ENCODE measurements at places on chromosomes 16 and 17.

- DNase-seq, result no peak
Measured at GRCh38 chr16:82040296-82040695, 5.2 kb downstream of the HSD17B2 start.

- DNase-seq, result no peak
Measured at GRCh38 chr16:4505356-4506147, 29.4 kb downstream of the HMOX2 start.

DNA sequence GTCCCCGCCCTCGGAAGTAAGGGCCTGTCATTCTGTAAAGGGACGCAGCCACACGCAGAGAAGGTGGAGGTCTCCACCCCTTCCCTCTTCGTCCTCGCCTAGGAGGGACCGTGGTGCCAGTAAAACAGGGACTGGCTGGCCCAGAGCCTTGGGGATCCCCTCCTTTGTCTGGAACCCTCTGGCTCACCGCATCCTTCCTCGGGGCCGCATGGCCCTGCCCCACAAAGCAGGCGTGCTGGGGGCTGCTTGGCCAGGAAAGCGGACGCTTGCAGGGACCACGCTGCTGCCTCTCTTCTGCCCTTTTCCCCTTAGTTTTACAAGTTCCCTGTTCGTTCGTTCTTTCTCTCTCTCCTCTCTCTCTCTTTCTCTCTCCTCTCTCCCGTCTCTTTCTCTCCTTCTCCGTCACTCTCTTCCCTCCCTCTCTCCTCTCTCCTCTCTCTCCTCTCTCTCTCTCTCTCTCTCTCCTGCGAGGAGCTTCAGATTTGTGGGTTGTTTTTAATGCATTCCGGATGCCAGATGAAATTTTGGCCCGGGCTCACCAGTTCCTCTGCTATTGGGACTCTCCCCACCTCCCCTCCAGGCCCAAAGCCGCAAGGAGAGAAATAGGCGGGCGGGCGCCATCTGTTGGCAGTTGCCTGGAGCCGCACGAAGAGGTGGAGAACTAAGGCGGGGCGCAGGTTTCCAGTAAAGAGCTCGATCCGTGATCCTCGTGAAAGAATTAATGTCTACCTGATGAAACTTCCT lies 35.1 kb upstream of the CDRT4 start:
- peak; percentile 96 for DNase-seq

DNA sequence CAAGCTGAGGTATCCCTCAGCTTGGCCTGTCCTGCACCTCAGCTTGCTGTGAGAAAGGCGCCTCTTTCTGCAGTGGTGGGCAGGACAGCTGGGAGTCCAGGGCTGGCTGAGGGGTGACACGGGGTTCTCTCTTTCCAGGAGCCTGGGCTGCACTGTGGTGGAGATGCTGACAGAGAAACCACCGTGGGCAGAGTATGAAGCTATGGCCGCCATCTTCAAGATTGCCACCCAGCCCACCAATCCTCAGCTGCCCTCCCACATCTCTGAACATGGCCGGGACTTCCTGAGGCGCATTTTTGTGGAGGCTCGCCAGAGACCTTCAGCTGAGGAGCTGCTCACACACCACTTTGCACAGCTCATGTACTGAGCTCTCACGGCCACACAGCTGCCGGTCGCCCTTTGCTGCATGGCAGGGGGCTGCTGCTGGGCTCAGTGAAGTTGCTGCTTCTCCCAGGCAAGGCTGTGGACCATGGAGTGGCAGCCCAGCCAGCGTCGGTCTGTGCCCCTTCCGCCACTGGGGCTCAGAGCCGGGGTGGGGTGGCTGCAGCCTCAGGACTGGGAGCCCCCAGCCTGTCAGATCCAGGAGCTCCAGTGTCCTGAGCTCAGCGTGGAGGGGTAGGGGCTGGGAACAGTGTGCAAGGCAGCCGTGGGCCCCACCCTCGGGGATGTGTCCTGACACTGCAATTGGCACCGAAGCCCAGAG lies 6.4 kb downstream of the LIMD2 start:
- DNase-seq, result no peak

DNA sequence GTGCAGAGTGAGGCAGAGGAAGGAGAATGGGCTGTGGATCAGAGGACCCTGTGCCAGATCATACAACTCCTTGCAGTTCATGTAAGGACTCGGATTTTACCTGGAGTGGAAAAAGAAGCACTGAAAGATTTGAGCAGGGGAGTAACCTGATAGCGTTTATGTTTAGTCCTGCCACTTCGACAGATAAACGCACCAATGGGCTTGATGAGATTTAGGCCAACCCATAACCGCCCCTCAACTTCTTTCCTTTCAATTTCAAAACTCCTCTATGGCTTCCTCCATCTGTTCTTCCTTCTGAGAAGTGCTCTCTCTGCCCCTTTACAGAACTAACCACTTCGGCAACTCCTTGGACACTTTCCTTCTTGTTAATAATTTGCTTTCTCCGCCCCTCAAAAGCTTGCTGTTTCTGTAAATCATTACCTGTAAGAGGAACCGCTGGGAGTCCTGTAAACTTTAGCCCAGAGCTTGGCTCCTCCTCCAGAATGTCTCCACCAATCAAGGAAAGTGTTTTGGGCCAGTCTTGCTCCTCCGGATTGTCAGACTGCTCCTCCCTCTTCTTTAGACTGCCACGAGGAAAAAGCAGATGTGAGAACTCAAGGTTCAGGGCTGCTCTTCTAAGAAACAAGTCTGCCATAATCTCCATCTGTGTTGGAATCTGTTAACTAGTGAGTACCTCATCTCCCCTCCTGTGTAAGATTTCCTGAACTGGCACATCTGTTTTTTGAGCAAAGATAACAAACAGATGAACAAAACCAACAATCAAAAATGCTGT lies at the start of gene ACSM3:
Gene ACSM3 (plus strand): TSS at position 554 of the 772 bp plus-strand sequence. CDS start 6,021 bp downstream, outside the sequence.
- DNase-seq, result no peak

GRCh38 chr17:33927732-33928133 lies 327.4 kb upstream of the CCL2 start:
- no peak for DNase-seq

GRCh38 chr17:29977836-29978235 lies 36.4 kb downstream of the EFCAB5 start:
- no peak for DNase-seq

- peak; percentile 16 for DNase-seq
Measured at GRCh38 chr17:17510456-17511292, 14.5 kb upstream of the RASD1 start.

DNA sequence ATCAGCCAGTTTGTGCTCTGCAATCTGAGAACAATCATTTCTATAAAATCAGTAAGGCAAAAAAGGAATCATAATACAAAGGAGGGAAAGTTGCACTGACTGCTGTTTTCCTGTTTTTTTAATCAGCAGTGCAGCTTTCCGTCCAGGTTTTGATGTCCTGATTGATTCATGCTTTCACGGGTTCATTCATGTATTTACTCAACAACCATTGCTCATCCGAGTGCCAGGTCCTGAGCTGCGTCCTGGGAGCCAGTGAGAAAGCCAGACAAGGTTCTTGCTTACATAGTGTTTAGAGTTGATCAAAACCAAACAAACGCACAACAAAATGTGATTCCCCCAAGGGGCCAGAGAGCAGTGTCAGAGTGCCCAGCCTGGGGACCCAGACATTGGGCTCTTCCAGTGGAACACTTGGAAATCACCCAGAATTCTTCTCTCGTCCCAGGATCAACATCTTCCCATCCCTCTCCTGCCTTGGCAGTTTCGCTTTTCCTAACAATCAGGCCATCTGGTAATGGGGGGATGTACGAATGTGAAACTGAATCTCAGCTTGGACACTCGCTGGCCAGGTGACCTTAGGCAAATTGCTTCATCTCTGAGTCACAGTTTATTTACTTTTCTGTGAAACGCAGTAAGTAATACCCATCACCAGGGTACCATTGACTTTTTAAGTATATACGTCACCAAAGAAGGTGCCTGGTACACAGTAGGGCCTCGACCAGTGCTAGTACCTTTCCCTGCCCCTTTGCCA lies 13.3 kb upstream of the C1QL1 start:
- DNase-seq, result no peak

DNA sequence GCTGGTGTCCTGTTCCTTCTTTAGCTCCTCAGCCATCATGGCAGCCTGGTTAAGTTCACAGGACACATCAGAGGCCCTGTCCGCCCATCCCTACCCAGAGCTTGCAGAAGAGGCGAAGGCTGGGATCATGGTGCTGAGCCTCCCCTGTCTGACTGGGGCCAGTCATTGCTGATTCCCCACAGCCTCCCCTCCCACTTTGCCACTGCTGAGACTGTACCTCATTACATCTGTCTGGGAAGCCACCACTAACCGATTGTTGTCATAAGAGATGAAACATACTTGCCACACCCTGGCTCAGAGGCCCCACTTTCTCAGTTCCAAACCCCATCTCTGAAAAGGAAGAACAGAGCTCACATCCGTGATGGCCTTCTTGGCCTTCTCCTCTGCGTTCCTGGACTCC lies 66.2 kb downstream of the MYH13 start:
- DNase-seq, result no peak

DNA sequence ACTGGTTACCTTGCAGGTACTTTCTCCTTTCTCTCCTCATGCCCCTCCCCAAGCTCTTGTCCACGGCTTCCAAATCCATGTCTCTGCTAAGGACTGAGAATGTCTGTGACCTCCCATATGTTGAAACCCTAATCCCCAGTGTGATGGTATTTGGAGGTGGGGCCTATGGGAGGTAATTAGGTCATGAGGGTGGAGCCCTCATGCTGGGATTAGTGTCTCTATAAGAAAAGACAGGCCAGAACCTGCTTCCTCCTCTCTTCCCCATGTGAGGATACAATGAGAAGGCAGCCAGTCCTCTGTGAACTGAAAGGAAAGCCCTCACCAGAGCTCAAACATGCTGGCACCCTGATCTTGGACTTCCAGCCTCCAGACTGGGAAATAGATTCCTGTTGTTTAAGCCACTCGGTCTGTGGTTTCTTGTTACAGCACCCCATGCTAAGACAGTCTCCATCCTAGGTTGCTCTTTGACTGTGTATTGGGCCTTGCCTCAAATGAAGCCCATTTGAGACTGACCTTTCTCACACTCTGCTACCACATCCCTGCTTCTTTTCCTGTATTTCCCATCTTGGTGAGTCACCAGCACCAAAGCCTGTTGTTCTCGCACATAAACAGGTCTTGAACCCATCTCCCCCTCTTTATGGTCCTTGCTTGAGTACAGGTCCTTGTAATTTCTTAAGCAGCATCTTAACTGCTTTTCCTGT lies 135.0 kb downstream of the CDK5R1 start:
- DNase-seq, result no peak

- DNase-seq, result no peak
Measured at GRCh38 chr16:21264571-21265036, 13.5 kb downstream of the CRYM start.

GRCh38 chr16:28103516-28104170 lies 40.1 kb upstream of the GSG1L start:
- no peak for DNase-seq

DNA sequence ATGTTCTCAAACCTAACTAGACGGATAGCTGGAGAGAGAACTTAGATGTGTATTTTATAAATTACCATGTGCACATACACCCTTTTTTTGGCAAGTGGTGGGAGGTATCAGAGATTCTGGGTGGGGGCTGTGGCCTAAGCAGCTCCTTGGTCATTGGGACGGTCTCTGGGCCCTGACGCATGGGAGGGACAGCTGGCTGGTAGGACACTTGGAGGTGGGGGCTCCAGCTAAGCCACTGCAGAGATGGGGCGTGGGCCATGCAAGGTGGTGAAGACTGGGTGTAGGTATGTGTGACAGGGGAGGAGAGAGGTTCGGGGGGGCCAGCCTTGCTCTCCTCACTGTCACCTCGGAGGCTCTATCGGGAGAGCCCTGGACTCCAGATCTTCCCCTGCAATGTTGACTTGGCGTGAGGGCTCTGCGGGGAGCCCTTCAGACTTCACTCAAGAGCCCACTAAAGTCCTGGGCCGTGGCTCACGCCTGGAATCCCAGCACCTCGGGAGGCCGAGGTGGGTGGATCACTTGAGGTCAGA lies 17.1 kb downstream of the C1QTNF1 start:
- DNase-seq, result no peak

GRCh38 chr17:63282455-63282854 lies 163.7 kb downstream of the CYB561 start:
- DNase-seq, result no peak

- peak; percentile 53 for DNase-seq
Measured at GRCh38 chr16:68704232-68704867, 32.7 kb upstream of the CDH1 start.

DNA sequence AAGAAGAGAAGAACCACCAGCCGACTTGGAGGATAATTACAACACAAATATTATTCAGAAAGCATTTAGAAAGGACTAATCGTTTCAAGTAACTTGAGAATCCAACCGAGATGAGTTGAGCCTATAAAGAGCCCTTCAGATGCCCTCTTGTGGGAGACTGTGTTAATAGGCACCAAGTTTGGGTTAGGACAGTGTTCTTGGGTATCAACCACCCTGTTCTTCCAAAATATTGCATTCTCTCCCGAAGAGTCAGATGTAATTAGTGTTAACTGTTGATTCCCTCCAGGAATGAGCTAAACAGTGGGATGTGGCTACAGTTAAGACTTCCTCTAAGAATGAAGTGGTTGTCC lies 87.8 kb upstream of the NOL11 start:
- DNase-seq, result no peak

DNA sequence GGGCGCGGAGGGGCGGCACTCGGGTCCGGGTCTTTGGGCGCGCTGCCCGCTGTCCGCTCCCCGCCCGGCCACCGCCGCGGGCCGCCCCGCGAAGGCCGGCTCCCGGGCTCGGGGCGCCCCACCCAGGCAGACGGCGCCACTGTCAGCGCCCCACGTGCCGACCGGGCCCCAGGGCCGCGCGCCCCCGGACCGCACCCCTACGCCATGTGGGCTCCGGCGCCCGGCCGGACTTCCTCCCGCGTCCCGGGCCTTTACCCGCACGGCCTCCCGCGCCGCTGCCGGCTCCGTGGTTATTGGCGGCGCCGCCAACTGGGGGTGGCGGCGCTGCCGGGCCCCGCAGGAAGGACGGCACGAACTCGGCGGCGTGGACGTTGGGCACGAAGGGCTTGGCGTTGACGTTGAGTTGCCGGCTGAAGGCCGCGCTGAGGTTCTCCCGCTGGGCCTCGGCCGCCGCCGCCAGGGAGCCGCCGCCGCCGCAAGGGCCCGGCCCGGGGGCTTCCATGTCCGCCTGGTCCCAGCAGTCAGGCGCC lies 577 bp downstream of the GSPT1 start:
- peak; percentile 54 for DNase-seq

DNA sequence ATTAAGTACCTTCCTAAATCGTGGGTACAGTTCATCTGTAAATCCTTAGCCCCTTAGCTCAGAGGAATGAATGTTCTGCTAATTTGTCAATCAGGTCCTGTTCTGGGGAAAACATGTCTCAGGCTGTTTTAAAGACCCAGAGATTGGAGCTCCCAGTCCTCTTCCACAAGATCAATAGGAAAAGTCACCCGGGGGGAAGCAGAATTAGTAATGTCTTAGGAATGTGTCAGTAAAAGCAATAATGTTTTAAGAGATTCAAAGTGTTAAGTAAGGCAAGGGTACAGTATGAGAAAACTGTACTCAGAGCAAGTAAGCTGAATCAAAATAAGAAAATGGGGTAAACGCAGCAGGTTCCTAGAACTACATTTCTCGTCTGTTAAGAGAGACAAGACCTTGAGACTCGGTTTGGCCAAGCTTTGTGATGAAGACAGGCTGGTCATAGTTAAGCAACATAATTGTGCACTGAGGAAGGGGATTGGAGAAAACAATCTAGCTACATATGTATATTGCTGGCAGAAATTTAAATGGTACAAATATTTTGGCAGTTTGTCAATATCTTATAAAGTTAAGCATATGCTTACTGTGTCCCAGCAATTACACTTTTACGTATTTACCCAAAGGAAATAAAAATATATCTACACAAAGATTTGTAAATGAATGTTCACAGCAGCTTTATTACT lies 192.9 kb upstream of the C17orf78 start:
- no peak for DNase-seq
